ENCODE measurements at places on chromosomes 12 and 14.

DNA sequence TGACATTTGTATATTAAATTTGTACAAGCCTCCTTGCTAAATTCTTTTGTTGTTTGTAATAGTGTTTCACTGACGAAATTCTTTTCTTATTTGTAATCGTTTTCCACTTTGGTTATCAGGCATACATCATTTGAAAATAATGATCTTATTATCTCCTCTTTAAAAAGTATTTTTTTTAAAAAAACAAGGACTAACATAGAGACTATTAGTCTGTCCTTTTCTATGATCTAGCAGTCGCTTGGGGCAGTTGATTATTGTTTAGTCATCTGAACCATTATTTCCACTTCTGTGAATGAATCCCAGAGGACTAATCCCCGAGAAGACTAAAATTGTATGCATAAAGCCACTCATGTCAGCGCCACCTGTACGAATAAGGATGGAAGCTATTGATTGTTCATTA, 11.5 kb downstream of the ADGRD1 start:
- DNase-seq, result no peak

- no peak for DNase-seq
These were observed 5.2 kb downstream of the FOXA1 start for GRCh38 chr14:37589715-37590427.

GRCh38 chr12:53513712-53514410, 6.6 kb upstream of the NPFF start:
- DNase-seq, result no peak

- DNase-seq, result no peak
These were observed 65.2 kb downstream of the WIF1 start for GRCh38 chr12:65055859-65056258.

GRCh38 chr12:46432325-46432724, 59.8 kb upstream of the SLC38A2 start:
- no peak for DNase-seq

DNA sequence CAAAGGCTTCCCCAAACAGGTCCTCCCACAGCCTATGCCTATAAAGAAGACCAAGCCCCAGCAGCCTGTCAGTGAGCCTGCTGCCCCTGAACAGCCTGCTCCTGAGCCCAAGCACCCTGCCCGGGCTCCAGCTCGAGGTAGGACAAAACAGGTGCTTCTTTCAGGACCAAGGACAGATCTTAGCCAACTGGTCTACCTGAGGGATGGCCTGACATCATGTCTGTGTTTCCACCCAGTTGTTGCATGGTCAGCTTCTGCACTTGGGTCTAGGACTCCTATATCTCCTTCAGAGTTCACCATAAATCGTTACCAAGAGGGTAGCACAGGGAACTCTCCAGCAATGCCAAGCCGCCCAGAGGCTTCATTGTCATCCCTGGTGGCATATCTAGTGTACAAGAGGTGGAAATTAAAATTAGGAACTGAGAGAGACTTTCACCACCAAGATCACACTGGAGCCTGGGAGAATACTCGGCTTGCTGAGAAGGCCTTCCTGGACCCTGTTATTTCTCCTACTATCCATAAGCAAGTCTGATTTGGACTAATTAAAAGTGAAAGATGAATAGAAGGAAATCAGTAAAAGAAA, 38.2 kb upstream of the OAS1 start:
- DNase-seq, result no peak

GRCh38 chr12:24586293-24586692, 362.6 kb downstream of the BCAT1 start:
- DNase-seq, result no peak

DNA sequence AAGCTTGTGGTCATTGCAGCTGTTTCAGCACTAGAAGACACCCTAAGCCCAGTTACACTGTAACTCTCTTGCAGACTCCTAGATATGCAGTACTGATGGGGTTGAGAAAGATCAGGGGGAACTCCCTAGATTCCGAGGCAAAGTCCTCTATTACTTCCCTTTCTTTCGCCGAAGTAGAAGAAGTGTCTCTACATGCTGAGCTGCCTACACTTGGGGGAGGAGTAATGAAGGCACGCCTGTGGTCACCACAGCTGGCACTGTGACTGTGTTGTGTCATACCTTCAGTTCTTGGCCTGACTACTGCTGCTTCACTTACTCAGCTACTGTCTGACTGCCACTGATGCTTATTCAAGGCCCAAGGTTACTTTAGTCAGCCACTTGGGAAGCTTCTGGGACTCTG, 35.1 kb upstream of the RPL10L start:
- DNase-seq, result no peak

- DNase-seq, result no peak
These were observed 39.9 kb downstream of the NINJ2 start for GRCh38 chr12:623172-623864.

DNA sequence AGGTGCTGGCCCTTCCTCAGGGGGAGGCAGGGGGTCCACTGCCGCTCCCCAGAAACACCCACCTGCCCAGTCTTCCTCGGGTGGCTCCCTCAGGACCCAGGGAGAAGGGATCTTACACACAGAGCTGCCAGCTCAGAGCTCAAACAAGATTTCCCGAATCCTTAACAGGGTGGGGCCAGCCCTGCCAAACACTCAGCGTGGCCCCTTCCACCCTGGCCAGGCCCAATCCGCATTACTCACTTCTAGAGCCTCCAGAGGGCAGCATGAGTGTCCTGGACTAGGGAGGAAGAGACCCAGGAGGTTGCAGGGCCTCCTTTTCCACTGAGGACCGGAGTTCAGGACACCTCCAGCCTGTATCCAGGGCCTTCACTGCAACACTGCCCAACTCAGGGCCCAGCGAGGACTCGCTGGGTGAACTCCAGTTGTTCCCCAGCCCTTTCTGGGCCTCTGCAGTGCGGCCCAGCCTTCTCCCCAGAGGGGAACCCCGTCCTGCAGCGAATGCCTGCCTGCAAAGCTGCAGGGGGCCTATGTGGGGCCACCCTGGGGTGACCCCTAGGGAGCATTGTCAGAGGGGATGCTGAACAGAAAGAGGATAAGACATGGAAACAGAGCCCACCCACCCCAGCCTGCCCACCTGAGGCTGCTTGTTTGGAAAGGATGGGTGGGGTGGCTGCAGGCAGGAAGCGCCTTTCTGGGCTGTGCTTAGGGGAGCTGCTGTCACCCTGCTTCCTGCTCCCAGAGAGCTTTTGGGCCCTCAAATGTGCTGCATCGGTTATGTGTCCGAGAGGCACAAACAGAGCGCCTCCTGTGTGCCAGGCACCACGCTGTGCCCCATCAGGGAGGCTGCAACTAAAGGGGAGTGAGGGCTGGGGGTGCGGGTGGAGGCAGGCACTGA, 43.8 kb downstream of the CCNK start:
- DNase-seq, result no peak
